ENCODE measurements at places on chromosomes 12 and 14.

GRCh38 chr14:53531156-53531555 lies 378.0 kb upstream of the DDHD1 start:
- no peak for DNase-seq

DNA sequence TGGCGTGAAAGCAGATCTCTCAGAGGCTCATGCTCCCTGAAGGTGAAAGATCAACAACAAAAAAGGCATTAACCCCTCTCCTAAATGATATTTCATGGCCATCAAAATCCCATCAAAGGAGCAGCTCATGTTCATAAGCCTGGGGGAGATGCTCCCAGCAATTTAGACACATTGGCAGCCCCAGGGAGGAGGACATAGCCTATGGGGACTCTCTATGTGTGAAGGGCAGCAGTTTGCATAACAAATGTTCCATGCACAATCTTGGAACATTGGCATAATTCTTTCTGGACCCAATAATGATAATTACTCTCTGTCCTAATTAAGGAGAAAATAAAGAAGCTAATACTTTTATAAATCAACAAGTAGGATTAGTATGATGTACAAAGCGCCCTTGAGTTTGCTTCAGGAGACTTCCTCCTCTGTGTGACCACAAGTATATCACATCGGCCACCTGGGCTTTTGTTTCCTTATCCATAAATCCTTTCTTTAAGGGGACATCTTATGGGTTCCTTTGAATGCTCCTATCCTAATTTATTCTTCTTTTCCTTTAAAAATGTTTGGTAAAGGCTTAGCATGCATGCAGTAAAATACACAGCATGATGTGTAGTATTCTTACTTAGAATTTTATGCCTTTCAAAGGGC lies 161.9 kb upstream of the PLEKHG7 start:
- no peak for DNase-seq

DNA sequence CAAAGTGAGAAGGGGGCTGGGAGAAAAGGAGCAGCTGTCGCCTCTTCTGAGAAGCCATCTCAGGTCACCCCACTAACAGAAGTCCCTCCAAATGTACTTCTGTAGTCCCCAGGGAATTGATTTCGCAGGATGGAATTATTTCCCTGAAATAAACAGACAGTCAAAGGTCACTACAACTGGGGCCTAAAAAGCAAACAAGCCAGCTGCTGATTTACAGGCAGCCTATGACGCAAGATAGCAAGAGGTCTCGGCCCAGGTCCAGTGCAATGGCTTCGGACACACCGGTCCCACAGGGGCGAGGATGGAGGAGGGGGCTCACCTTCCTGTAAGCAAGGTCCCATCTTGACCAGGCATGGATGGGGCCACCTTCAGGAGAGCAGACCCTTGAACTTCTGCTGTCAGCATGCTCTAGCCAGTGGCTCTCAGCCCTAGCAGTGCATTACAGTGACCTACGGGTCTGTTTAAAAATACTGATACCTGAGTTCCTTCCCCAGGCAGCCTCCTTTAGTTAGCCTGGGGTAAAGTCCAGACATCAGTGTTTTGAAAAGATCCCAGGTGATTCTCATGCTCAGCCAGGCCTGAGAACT lies 18.1 kb downstream of the NUAK1 start:
- DNase-seq = no peak

DNA sequence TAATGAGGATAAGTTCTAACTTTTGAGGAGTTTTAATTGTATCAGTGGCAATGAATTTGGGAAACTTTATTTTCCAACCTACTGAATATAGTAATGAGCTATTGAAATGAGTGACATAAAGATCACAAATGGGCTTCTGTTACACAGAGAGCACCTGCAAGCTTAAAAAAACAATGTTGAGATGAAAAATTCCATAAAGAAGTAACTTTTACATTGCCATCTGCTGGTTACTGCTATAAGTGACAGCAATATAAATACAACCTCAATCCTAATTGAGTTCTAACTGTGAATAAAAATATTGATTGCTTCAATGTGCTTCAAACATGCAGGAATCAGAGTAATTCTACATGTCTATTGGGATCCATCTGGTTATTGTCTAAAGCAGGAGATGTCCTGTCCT lies 14.2 kb downstream of the WIF1 start:
- DNase-seq = no peak

GRCh38 chr14:69647213-69647612 lies 35.8 kb downstream of the SUSD6 start:
- DNase-seq = no peak

DNA sequence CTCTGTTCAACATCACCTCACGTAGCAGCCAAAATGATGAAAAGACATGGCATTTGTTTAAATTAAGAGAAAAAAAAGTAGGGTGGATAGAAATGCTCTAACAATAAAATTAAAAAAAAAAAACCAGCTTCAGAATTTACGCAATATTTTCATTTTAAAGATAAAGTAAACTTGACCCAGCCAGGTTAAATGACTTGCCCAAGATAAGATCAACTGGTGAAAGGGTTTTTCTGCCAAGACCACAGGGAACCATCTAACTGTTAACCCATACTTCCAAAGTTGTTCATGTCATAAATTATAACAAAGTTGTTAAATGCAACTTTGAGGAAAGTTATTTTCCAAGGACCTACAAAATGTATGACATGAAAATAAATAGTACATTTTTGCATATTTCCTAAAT lies 129.6 kb upstream of the SOX5 start:
- no peak for DNase-seq

DNA sequence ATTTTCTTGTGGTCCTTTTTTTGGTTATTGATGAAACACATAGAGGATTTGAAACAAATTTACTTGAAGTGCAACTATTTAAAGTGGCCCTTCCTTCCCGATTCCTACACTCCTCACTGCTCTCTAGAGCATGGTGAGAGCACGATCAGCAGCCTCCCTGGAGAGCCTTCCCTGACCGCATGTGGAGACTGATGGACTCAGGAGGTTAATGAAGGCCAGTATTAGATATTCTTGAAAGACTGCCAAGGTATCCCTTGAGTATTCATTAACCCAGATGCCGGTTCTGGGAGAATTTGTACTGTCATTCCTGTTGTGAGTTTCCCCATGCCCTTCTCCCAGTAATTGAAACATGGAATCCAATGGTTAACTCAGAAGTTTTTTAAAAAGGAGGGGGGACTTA lies 102.8 kb upstream of the FGD4 start:
- no peak for DNase-seq

- DNase-seq = no peak
Measured at GRCh38 chr14:80868260-80868659, 73.3 kb downstream of the CEP128 start.

- DNase-seq = no peak
Measured at GRCh38 chr12:29889737-29890136, 106.0 kb upstream of the TMTC1 start.

DNA sequence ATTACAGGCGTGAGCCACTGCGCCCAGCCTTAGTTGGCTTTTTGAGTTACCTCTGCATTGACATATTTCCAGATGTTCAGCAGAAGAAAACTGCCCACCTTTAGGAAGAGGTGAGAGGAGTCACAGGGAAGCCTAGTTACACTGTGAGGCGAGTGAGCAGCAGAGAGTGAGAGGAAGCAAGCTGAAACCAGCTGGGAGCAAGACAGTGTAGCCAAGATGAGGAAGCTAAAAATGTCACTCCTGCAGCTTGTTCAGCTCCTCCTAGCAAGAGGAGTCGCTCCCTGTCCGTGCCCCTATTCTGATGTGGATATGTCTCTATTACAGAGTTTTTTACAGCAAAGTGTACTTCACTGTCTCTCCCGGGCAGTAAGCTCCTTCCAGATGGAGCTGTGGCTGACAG lies 127.6 kb downstream of the GXYLT1 start:
- DNase-seq = no peak

GRCh38 chr12:130463275-130463658 lies 125.6 kb downstream of the PIWIL1 start:
- no peak for DNase-seq

DNA sequence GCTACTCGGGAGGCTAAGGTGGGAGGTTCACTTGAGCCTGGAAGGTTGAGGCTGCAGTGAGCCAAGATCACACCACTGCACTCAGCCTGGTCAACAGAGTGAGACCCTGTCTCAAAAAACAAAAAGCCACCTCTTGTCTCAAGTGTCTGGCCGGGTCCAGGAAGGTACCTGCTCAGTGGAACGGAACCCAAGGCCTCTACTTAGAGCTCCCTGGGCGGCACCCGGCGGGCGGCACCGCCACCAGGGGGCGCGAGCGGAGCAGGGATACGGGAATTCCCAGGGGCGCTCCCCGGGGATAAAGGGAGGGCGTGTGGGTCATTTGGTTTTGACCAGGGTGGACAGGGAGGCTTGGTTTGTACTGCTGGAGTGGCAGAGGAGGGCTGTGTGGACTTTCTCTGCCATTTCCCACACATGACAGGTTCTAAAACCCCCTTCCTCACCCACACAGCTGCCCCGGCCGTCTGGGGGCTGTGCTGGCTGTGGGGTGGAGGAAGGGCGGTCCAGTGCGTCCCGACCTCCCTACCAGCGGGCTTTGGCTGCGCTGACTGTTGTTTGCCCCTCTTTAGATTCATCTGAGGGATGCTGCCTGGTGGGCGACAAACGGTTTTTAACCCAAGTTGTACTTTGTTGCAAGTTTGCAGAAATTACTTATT lies 91.4 kb downstream of the SETD3 start:
- DNase-seq = no peak

DNA sequence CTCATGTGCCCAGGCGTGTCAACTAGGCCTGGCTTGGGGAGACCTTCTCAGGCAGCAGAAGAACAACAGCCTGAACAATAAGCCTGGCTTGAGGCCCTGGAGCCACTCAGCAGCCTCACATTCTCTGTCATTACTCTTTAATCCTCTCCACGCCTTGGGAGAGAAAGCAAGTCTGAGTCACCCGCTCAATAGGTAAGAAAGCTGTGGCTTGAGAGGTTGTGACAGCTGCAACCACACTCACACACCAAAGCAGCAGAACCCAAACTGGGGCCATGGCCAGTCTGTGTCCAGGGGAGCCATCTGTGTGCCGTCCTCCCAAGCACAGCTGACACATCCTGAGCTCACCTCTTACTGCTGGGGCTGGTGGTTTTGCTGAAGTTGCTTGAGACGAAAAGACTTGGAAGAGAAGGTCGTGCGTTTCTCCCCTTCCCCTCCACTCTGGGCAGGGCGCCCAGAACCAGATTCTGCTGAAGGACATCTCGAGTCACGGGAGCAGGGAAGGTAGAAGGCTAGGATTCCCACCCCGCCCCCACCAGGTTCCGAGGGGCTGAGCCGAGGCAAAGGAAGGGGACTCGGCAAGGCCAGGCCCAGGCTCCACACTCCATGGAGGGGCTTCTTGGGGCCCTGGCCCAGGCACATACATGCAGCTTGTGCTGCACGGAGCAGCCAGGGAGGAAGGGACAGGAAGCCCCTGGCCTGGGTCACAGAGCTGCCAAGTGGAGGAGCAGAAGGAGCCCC lies 5.5 kb downstream of the TMEM63C start:
- DNase-seq = no peak

DNA sequence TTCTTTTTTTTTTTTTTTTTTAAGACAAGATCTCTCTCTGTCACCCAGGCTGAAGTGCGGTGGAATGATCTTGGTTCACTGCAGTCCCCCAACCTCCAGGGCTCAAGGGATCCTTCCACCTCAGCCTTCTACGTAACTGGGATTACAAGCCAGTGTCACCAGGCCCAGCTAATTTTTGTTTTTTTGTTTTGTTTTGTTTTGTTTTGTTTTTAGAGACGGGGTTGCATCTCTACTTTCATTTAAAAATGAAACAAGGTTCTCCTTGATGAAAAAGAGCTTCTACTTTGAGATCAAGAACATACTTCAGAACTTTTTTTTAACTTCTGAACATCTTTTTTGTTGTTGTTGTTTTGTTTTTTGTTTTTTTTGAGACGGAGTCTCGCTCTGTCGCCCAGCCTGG lies 121.7 kb upstream of the PRB2 start:
- DNase-seq = no peak

DNA sequence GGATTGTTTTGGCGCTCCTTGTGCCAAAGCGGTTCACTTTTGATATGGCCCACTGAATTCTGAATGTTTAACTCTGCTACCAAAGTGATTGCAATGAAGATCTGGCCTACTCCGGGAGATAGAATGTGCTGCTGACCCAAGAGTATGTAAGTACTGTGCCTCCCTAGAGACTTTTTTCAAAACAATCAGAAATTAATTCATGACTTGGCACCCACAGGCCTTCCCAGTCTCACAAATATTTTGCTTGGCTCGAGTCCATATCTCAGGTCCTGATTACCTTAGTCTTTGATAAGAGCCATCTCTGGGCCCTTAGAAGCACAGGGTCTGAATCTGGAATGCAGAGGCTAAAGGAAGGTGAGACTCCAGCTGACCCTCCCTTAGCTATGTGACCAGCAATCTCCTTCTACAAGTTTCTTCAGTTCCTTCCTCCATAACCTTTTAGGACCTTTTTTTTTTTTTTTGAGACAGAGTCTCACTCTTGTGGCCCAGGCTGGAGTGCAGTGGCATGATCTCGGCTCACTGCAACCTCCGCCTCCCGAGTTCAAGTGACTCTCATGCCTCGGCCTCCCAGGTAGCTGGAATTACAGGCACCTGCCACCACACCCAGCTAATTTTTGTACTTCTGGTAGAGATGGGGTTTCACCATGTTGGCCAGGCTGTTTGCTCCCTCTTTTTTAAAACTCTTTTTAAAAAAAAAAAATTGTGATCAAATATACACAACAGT lies 49.5 kb upstream of the METAP2 start:
- no peak for DNase-seq

DNA sequence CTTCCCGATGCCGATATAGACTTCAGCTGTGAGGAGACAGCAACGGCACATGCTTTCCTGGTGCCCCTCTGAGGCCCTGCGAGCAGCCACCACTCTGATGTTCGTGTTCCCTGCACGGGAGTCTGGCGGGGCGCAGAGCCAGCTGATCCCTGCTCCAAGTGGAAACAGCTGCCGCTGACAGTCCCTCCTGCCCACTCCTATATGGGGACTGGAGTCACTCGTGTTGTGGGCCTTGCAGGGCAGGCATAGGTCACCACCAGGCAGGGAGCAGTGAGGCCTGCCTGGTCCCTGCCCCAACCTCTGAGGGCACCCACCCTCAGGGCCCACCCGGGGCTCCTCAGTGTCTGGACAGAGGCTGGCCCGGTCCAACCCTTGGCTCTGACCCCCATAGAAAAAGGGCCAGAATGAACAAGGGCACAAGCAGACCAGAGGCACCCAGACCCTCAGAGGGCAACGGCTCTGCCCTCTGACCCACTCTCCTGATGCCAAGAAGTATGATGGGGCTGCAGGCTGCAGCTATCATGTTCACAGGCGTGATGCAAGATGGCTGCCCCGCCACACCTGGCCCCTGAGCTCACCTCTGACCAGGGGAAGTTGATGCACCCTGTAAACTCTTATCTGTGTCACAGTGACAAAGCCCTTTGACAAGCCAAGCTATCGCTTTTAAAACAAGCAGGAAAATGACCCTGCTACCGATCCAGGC lies 181.6 kb downstream of the CALM1 start:
- DNase-seq = no peak

- DNase-seq = peak; percentile 64
Measured at GRCh38 chr12:120538281-120539156, 4.4 kb downstream of the RNF10 start.

GRCh38 chr14:24849471-24849870 lies 200.5 kb downstream of the STXBP6 start:
- no peak for DNase-seq

- no peak for DNase-seq
Measured at GRCh38 chr12:93101367-93101766, 172.3 kb upstream of the EEA1 start.

- no peak for DNase-seq
Measured at GRCh38 chr12:90126125-90126524, 417.5 kb upstream of the ATP2B1 start.

GRCh38 chr12:20269337-20270067 lies 98.8 kb upstream of the PDE3A start:
- no peak for DNase-seq
